ENCODE measurements at places on chromosomes 5 and 9.
A peak's percentile ranks its signal among the peaks of the same experiment; 100 is the strongest.

DNA sequence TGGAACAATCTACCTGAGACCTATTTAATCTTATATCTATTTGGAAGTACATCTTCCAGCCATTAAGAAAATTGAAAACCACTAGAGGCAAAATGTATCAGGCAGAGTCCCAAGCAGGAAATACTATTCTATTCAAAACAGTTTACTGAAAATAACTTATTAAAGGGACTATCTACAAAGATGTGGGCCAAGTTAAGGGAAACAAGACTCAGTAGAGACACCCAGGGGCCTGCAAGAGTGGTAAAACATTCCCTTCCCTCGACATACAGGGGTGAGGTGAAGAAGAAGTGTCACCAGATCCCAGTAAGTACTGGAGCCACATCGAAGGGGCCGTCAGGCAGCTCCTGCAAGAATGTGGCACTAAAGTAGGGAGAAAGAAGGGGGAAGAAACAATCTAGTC, 12.1 kb upstream of the NRG2 start:
- DNase-seq, result no peak

DNA sequence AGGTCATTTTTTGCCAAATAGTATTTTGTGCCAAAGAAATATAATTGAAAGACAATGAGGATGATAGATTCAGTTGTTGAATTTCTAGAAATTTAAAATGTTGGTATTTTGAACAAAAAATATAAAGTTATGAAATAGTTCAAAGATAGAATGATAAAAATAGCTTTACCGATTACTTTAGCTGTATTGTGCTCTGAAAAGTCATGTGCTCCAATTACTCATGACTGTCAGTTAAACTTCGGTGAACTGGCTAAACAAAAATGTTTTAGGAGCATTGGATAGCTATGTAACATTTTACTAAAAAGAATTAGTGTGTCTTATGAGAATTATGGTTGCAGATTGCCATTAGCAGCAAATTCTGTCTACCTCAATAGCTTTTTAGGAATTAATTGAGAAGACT, 177.3 kb upstream of the VCAN start:
- no peak for DNase-seq

DNA sequence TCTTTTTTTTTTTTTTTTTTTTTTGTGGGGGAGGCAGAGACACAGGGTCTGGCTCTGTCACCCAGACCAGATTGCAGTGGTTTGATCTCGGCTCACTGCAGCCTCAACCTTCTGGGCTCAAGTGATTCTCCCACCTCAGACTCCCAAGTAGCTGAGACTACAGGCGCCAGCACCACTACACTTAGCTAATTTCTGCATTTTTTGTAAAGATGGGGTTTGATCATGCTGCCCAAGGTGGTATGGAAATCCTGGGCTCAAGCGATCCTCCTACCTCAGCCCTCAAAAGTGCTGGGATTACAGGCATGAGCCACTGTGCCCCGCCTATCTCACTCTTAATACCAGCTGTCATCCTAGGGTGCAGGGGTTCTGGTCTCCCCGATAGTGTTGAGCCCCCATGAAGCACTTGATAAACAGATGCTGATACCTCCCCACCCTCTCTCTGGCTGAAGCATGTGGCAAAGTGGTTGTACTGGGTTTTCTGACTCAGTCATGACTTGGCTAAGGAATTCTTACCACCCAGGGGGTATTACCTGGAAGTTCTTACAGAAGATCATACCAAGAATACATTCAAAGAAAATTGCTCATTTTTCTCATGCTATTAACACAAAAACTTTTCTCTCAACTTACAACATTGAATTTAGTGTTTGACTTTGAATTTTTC, 110.2 kb upstream of the DAPK1 start:
- no peak for DNase-seq

DNA sequence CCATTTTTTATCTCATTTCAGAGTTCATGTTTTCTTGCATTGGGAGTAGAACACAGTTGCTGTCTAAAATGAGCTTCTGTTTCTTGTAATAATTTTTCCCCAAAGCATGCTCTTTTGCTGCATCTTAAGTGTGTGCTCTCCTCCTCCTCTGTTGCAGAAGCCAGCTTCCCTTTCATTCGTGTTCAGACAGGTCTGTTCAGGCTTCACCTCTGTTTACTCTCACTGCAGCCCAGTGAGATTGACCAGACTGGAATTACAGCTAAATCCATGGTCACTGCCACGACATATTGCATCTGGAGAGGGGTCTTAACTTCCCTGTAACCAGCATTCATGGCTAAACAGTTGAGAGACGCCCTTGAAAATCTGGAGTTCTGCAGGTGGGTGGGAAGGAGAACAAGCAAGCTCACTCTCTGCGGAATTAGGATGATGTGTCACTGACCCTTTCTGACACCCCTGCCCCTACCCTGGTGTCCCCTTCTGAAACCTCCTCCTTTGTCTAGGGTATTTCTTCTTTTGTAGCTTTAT, 223.2 kb downstream of the FSTL4 start:
- DNase-seq, result no peak

DNA sequence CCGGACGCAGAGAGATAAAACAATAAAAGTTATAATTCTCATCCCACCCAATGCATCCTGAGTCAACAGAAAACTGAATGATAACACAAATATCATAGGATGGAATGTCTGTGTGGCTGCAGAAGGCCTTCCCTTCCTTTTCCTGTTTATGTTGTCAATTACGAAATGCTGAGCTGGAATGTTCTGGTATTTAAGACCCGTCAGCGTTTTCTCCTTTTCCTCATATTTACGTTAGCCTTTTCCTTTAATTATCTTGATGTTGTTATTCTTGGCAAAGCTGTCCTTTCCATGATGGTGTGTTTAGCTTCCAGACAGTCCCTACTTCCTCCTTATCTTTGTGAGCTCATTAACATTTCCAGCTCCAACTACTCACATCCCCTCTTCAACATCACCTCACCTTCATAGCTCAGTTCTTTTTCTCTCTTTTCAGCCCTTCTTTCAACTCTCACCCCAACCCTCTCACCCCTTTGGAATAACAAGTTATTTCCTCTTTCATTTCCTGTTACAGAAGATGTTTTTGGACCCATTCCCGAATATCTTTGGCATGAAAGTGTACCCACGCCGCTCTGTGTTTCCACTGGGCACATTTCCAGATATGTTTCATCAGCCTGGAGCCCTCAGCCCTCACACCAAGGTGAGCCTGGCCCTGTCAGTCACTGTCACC, 221.6 kb downstream of the NR2F1-AS1 start:
- peak; percentile 77 for DNase-seq

GRCh38 chr9:115415450-115415849, 297.5 kb upstream of the TNC start:
- DNase-seq, result no peak

DNA sequence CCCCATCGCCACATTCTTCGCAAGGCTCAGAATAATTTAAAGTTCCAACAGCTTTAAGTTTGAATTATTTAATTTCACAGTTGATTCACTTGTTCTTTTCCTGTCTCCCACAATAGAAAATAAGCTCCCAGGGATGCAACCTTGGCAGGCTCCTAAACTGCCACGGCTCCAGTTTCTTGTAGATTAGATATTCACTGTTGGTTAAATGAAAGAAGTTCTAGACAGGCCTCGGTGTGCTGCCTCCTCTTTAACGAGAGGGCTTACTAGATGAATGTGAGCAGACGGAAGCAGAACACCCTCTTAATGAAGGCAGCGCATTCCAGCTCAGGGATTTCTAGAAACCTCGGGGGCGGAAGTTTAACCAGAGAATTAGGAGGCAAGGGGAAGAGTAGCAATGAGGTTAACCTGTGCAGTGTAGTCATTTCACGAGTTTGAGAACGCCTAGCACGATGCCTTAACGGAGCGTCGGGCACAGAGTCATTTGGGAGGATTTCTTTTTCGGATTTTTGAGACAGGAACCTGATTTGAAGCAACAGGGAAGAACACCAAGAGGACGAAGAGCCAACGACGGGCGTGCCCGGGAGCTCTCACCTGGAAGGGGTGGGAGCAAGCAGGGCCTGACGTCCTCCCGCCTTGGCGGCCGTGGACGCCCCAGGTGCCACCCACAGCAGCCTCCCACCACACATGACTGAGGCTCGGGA, 637 bp upstream of the SMC5 start:
- DNase-seq, result peak; percentile 56

DNA sequence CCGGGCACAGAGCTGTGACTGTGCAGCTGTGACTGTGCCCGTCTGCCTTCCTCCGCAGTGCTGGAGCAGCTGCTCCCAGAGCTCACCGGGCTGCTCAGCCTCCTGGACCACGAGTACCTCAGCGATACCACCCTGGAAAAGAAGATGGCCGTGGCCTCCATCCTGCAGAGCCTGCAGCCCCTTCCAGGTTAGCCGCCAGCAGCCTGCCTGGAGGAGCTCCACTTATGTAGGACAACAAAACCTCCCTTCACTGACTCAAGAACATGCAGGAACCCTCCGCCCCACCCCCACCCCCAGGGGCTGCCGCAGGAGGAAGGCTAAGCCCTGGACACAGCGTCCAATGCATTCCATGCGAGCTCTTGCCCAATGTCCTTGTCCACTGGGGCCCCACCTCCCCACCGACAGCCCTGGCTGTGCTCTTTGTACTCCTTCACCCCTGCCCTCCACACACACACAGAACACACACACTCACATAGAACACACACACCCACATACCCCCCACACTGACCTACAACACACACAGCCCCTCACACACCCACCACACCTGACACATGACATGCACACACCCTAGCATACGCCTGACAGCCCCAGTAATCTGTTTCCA, 27.9 kb downstream of the AFAP1L1 start:
- DNase-seq, result no peak

- no peak for DNase-seq
Observed at GRCh38 chr9:88380118-88380517, 8.1 kb upstream of the SPIN1 start.

DNA sequence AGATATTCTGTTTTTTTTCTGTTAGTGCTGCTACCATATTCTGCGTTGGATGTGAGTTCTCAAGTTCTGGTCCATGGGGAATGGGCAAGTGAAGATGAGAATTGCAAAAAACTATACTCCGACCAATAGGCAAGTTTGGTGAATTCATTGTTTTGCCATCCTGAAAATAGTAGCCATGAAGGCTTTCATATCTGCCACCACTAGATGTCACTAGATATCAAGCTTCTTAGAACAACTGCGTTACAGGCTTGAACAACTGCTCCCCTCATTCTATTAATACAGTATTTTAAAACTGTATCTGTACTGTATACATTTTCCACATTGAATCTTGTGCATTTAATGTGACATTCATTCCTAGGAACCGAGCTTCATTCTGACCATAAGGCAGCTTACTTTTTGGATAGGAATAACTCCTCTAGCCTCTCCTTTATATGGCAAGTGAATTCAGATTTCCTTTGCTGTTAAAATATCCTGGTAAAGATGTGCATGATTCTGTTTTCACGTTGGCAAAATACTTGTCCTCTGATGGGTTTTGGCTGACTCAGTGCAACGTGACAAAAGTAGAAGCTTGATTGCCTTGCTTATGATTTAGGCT, 163.6 kb downstream of the SREK1 start:
- DNase-seq, result peak; percentile 85

DNA sequence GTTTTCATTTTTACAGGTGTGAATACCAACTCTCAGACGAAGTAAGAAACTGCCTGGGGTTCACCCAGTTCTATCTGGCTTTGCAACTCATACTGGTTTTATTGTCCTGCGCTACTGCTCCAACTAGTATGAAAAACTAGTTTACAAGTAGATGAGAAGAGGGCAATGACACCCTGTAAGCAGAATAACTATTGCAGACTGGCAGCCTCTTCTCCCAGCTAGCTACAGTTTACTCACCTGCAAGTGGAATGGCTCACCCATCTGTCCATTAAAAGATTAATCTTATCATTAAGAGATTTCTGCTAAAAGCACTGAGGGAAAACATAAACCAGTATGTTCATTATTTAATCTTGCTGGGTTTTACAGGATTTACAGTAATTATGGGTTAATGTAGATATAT, 113.4 kb downstream of the FRMD3 start:
- DNase-seq, result no peak

GRCh38 chr5:35159370-35159742, 70.9 kb downstream of the PRLR start:
- no peak for DNase-seq

GRCh38 chr5:164713682-164714081, 1208.3 kb downstream of the MAT2B start:
- DNase-seq, result no peak

GRCh38 chr5:123748239-123748638, 236.3 kb downstream of the CSNK1G3 start:
- no peak for DNase-seq

DNA sequence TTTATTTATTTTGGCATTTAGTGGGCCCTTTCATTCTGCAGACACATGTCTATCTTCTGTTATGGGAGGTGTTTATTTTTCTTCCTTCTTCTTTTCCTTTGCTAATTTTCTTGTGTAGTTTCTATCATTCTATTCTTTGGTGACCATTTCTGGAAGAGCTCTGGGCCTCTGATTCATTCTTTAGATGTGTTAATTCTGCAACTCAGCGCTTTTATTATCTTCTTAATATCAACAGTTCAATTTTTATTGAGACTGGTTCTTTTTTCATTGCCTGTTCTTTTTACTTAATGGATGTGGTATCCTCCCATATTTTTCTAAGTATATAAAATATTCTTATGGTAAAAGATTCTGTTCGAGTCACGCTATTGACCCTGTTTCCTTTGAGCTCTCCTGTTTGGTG, 112.0 kb downstream of the HSPA4 start:
- no peak for DNase-seq

All from NCI-H2029 treated with DMSO at 0.1 percent for 48 hours (cell line).